ENCODE measurements at places on chromosomes 5 and 9. TPM values are rescaled to one million over a fixed set of nuclear protein-coding genes. Genes with fewer than 3 reads are reported as not detected.
A peak's percentile ranks its signal among the peaks of the same experiment; 100 is the strongest.

DNA sequence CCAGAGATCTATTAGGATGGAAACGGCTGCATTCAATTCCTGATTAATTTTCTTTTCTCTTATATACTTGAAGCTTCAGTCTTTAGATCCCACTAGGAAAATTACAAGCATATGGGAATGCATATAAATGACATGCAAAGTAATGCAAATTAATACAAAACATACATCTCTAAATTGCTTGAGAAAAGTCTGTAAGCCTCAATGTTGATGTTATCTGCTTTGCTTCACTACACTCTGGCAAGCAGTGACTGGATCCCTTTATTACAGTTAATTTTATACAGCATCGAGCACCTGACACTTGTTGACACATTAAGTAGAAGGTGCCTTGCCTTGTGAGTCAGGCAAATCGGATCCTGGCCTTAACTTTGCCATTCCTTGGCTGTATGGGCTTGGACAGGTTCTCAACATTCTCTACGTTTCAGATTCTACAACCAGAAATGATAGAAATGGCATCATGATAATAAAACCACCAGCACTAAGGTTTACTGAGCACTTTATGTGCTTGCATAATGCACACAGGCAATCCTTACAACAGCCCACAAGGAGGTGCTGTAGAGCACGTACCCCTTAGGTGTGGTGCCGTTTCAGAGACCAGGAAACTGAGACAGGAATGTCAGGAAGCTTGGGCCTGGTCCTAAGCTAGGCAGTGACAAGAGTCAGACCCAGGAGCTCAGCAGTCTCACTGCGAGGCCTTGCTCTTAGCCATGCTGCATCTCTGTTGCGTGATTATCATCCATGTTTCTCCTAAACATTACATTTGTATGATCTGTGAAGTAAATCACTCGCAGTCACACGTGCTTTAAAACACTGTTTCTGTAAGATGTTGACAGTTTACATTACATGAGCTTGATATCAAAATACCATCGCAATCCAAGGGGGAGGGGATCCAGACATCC lies 2.7 kb downstream of the GCNT4 start:
- DNase-seq, result peak; percentile 55

- DNase-seq, result no peak
These were observed 10.8 kb upstream of the PLIN2 start for GRCh38 chr9:19138084-19138483.

DNA sequence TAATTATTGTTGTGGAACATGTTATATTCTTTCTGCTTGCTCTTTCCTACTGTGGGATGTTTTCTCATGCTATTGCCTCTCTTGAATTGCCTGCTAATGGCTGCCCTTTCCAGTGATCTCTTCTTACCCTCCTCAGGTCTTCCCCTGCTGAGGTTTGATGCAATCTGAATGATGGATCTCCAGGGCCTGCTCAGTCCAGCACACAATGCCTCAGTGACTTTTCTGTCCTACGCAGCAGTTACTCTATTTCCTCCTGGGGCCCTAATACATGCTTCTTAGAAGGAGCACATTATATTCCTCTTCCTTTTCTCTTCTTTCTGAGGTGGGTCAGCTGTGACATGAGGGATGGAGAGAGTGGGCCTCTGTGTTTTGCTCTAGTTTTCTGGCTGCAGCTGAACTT lies at the start of gene SPINK14:
TSS of gene SPINK14 (plus strand) at position 301 of the 400 bp plus-strand sequence. CDS start 1,187 bp downstream, outside the sequence.
- DNase-seq, result no peak

- DNase-seq, result no peak
These were observed 29.2 kb upstream of the GTF2H2C start for GRCh38 chr5:69530561-69531405.

- DNase-seq, result no peak
These were observed 155.2 kb upstream of the ISL1 start for GRCh38 chr5:51227963-51228470.

DNA sequence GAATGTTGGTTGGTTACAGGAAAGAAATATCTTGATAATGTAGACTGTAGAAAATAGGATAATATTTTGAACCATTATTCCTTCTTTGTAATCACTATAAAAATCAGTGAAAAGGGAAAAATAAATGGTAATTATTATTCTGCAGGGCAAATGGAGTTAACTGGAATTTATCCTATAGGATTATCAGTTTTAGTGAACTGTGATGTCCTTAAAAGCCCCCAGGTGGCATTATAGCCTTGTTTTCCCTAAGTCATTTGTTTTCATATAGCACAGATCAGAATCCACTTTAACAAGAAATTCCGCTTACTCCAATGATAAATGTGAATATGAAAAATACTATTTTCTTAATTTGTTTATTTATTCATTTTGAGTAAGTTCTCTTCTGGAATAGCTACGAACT lies 26.2 kb upstream of the WDR41 start:
- DNase-seq, result peak; percentile 5

DNA sequence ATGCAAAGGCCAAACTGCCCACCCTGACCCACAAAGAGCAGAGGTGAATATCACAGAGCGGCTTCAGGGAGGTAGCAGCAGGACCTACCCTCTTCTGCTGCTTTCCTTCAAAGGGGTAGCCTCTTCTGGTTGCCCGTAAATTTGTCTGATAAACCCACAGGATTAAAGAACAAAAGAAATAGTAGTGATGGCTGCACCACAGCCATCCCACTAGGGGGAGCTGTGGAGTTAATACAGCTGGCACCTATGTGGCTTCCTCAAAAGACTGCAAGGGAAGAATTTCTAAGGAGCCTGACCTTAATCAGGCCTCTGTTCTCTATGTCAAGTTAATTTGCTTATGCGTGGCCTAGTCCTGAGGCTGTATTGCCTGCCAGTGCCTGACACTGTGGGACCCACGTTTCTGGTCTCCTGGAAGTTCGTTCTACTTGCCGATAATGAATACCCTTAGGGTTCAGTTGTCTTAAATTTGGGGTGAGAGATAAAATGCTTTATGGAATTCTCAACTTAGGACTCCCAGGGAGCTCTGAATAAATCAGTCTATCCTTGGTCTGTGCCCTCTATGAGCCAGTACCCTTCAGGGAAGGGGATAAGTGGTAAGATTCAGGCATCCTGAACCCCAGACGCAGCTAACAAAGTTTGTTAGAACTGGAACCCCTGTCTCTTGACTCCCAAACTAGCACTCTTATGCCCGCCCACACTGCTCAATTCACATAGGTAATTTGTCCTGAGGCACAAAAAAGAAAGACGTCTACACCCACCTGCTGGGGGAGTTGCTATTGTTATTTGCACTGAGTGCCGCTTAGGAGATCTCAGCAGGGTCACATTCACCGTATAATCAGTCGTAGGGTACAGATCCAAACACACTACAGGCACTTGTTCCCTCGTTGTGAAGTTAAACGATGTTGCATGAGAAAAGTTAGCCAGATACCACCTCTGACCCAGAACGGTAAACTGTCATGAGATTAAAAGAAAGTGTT lies 77.1 kb downstream of the SUSD1 start:
- DNase-seq, result peak; percentile 67

- no peak for DNase-seq
These were observed 435.9 kb downstream of the BNC2 start for GRCh38 chr9:16434526-16434925.

DNA sequence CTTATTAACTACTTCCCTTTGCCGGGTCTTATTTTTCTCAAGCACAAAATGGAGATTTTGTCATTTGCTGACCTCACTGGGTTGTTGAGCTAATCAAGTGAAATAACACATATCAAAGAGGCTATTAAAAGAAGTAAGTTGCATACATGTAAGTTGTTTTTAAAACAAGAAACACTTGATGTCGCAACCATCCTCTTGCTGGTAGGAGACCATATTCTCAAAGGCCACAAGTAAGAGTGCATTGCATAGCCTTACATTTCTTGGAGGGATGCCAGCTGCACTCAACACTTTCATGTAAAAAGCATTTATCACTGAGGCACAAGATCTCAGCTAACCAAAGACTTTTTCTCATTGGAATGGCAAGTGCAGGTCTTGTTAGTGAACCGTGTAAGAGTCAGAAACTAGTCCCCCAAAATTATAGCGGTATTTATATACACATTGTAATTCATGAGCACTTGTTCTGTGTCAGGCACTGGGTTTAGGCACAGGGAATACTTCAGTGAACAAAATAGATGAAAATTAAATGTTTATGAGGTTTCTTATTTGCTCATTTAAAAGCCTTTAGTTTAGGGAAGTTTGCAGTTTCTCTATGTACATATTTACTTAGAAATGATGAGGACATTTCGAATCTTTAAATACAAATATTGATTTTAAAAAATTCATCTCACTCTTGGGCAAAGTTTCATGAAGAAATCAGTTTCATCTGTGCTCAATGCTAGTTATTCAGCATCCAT lies 72.0 kb downstream of the ZFAND5 start:
- DNase-seq, result peak; percentile 10

GRCh38 chr9:97562542-97562941 lies 61.1 kb downstream of the TMOD1 start:
- DNase-seq, result no peak

- DNase-seq, result peak; percentile 66
These were observed 25.4 kb downstream of the GPR21 start for GRCh38 chr9:123058834-123059233.

DNA sequence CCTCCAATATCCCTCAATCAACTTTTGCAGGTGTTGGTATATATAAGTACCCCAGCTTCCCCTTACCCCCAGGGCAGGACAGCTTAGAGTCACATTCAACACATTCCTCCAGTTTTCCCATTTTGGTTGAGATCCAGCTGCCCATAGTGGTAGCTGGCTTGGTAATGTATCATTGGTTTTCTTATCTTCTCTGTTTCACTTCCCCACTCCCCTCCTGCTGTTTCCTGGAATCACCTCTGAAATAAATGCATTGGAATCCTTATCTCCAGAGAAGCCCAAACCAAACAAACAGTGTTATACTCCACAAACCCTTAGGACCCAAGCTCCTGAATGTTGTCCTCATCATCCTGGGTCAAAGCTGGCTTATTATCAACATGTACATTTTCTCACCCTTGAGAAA lies 184.8 kb downstream of the TMEM38B start:
- DNase-seq, result no peak

- no peak for DNase-seq
These were observed 8.2 kb downstream of the HEXB start for GRCh38 chr5:74693191-74693590.

DNA sequence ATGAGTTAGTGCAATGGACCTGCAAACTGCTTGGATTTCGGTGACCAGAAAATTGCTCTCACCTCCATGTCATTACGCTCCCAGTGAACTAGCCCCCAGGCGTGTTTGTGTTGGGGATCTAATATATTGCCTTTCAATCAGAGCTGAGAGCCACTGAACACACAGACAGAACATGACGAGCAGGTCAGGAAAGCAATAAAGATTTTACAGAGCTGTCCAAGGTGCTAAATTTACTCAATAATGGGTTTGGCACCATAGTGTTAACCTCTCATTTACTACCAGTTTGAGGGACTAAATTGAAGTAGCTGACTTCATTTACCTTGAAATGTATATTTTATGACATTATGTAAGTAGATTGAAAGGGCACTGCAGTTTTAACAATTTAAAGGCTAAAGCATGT lies 383.0 kb downstream of the EBF1 start:
- peak; percentile 27 for DNase-seq

GRCh38 chr5:41722359-41722950 lies 147.8 kb downstream of the OXCT1 start:
- DNase-seq, result peak; percentile 21

DNA sequence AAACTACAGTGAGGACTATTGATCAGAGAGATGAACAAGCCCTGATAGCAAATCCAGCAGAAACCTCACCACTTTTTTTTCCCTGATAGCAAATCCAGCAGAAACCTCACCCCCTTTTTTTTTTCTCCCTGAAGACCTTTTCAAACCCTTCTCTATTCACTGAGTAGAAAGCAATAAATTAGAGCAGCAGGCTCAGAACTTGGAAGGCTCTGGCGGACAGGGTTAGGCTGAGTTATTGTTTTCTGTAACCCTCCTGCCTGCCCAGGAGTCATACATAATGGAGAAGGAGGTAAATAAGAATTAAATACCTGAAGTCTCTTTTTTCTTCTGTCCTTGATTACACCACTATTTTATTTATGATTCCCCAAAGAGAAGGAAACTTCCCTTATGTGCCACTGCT lies 136.3 kb upstream of the SNX2 start:
- DNase-seq, result no peak

GRCh38 chr5:78295035-78295961 lies 800 bp upstream of the AP3B1 start:
- peak; percentile 23 for DNase-seq

- DNase-seq, result peak; percentile 71
These were observed 216.3 kb downstream of the KIAA0825 start for GRCh38 chr5:94402096-94402495.

- DNase-seq, result no peak
These were observed 45.5 kb downstream of the GALNT10 start for GRCh38 chr5:154236011-154236410.

GRCh38 chr9:136544964-136545691 lies 720 bp downstream of the NOTCH1 start:
- DNase-seq, result peak; percentile 26

Gene CTNNA1
- 232 TPM for total RNA-seq

Gene DOCK2
- 6.1 TPM for total RNA-seq

Gene LEAP2
- 0.77 TPM for total RNA-seq

All from LHCN-M2 (cell line).